ENCODE measurements at places on chromosomes 11 and 22.
A peak's percentile ranks its signal among the peaks of the same experiment; 100 is the strongest.

- DNase-seq: no peak
Measured at GRCh38 chr22:46652081-46652846, 32.1 kb downstream of the GRAMD4 start.

DNA sequence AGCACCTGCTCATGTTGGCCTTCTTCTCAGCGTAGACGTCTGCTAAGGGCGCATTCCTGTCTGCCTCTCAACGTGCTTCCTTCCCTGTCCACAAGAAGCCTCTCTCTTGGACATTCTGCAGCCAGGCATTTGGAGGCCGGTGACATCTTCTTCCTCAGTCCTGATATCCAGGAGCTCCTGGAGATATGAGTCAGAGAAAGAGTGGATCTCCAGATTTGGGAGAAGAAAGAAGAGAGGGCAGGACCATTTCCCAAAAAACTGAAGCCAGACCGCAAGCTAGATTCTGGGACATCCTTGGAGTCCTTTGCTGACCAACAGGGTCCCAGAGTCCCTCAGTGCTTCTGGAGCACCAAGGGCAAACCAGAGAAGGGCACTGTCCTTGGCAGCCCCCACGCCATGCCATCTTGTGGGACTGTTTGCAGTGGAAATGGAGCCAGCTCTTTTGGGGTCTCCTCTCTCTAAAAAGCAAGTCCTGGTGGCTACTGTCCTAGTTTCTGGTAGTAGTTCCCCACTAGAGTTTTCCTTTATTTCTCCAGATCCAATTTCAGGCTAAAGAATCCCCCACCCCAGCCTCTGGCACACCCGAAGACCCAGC, 36.1 kb upstream of the SYT13 start:
- no peak for DNase-seq

DNA sequence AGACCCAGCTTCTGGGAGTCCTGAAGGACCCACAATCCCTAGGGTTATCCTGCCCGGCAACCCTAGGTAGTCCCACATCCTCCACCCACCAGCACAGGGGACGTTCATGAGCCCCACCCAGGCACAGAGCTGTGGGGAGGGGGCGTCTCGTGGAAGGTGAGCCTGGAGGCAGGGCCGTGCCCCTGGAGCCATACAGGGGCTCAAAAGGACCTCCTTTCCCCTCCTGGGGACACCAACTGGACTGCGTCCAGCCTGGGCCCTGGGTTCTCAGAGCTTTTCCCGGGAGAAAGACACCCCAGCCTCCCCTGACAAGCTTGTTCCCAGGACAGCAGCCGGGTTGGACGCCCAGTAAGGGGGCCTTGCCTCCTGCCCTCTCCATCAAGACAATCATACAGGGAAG, 78.4 kb downstream of the BRD1 start:
- DNase-seq: no peak

DNA sequence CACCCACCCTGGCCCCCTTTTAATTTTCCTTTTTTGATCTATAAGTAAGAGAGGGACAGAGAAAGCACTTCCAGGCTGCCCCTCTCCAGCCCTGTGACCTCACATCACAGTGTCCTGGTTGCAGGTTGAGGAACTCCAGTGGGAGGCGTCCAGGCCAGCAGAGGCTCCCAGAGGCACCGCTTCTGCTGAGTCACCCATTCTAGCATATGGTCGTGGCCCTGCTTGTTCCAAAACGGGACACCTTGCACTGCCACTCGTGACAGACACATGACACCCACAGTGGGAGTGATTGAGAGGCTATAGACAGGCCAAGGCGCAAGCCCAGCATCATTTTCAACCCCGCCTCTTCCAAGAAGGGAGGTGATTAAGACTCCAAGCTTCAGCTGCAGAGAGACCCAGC, 16.0 kb upstream of the TMPRSS4 start:
- no peak for DNase-seq

GRCh38 chr22:36324414-36324813, 63.4 kb downstream of the MYH9 start:
- no peak for DNase-seq

GRCh38 chr22:40196628-40197360, 19.1 kb downstream of the TNRC6B start:
- peak; percentile 15 for DNase-seq

DNA sequence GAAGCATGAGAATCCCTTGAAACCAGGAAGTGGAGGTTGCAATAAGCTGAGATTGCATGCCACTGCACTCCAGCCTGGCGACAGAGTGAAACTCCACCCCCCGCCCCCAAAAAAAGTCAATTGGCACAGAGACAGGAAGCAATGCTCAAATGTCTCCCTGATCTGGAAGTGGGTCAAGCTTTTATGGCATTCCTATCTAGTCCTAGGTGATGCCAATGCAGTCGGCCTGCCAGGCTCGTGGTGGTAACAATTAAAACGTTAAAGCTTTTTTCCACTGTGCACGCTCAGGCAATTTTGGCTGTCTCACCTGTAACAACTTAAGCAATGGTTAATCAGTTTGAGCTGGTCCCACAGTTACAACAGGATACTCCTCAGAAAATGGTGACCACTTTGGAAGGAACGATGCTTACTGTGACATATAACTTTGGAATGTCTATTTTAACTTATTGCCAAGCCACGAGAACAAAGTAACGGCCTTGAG, 18.9 kb upstream of the PISD start:
- no peak for DNase-seq

GRCh38 chr11:12721816-12722604, 47.8 kb downstream of the TEAD1 start:
- DNase-seq: no peak

- no peak for DNase-seq
Measured at GRCh38 chr11:42243385-42243784, 783.9 kb upstream of the LRRC4C start.

DNA sequence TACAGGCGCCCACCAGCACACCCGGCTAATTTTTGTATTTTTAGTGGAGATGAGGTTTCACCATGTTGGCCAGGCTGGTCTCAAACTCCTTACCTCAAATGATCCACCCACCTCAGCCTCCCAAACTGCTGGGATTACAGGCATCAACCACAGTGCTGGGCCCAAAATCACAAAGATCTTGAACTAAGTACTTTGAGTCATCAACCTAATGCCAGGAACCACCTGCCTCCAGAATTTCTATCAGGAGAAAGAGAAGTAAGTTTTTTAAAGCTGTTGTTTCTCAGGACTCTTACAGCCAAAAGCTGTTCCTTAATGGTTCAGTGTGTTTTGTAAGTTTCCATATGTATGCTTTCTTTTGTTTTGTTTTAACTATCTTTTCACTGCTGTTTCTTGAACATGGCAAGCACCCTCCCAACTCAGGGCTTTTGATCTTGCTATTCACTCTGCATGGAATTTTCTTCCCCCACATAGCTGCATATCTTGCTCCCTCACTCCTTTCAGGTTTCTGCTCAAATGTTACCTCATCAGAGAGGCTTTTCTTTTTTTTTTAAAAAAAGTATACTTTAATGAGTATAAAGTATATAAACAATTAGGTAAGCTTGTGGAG, 6.0 kb upstream of the PAK1 start:
- no peak for DNase-seq

DNA sequence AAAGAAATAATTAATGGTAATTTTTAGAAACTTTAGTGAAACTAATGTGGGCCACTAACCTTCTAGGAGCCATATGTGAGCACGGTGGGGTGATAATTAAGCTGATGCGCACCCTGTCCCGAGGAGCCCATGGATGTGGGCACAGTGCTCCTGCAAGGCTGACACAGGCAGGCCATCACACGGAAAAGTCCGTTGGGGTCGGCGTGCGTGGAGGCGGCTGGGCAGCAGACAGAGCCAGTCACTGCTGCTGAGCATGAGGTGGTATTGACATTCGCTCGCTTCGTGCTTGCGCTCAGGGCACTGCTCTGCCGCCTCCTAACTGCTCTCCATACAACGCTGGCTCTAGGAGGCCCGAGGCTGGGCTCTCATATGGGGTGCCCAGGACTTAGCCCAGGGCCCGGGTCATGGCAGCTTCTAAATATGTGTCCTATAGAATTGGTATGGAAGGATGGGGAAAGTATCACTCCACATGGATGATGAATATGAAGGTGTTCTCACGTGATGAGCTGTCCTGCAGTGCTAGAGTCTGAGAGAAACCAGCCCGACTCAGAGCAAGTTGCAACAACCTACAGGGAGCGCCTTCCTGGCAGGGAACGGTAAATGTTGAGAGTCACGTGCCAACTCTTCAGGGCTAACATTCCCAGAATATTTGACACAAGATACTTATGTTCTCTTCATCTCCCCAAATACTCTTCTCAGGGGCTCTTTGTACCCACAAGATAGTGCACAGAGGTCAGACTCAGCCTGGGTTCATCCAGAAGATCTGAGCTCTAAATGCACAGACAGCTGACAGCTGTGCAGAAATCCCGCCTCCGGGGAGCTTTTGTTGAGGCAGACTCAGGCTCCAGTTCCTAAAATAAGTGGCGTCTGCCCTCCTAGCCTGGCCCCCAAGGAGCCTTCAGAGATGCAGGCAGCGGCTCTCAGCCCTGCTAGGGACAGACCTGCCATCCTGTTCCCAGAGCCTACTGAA, 50.6 kb upstream of the ARFGAP3 start:
- no peak for DNase-seq

GRCh38 chr11:96279018-96279895, 63.7 kb downstream of the MAML2 start:
- no peak for DNase-seq

DNA sequence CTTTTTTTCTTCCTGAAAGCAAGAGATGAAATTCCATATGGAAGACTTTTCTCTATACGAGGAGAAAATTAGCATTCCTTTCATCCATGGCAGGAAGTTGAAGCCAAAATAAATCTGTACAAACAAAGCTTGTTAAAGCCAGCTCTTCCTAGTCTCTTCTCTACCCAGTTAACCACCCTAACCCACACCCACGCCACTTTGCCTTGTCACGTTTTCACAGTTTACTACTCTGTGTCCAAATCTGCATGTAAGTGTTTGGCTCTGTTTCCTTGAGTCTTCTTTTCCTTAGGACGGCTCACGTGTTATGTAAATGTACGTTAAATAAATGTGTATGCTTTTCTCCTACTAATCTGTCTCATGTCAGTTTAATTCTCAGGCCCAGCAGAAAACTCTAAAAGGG, 7.1 kb upstream of the HMOX1 start:
- no peak for DNase-seq

- no peak for DNase-seq
Measured at GRCh38 chr11:119572481-119573424, 149.8 kb upstream of the THY1 start.

GRCh38 chr11:74739546-74740270, 8.5 kb upstream of the CHRDL2 start:
- DNase-seq: no peak

GRCh38 chr11:130159657-130160497, at the start of gene ST14:
ST14 (plus strand) TSS chr11:130159782; CDS start chr11:130159980, 198 bp downstream.
- no peak for DNase-seq

DNA sequence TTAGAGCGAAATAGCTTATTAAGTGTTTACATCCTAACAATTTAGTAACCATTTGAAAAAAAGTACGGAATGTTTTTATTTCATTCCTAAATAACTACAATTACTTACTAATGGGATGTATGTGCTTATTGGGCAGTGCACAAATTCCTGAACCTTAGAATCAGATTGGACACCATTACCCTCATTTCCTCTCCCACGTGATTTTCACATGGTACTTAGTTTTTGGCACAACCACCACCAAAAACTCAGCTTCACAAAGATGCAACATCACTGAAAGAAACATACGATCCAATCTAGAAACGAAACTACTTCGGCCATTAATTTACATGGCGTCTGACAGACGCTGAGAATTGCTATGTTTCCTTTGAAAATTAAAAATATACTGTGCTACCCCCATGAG, 81.5 kb downstream of the FBXO7 start:
- DNase-seq: no peak

DNA sequence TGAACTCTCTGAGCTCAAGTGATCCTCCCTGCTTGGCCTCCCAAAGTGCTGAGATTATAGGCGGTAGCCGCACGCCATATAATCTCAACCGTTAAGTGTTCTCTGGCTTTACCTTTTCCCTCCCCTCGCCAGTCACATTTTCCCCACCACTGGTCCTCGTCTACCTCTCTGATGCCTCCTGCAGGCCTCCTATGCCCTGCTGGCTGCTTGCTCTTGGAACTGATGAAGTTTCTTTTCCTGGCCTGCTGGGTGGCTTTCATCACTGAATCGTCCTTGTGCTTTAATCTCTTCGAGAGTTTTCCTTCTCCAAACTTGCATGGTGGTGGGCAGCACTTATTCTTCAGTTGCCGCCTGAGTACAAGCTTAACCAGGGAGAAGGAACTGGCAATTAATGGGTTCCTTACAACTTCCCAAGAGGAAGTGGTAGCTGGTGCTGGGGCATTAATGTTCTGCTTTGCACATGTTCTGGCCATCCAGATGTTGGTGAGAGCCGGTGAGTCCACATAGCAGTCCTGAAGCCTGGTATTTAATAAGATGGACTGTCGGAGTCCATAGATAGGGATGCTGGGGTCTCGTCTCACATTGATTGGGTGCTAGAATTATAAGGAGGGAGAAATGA, 1.3 kb downstream of the C22orf31 start:
- no peak for DNase-seq

DNA sequence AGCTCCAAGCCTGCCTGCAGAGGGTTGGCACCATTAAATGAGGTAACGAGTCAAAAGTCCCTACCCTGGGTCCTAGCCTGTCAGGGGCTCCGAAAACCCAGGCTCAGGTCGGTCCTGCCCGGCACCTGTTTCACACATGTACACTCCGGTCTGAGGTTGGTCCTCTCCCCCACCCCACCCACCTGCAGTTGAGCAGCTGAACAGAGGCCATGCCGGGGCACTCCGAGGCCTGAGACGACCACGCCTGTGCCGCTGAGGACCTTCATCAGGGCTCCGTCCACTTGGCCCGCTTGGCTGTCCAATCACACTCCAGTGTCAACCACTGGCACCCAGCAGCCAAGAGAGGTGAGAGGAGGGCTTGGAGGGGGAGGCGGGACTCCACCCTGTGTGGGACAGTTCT, 1.6 kb downstream of the TSSC4 start:
- DNase-seq: no peak

DNA sequence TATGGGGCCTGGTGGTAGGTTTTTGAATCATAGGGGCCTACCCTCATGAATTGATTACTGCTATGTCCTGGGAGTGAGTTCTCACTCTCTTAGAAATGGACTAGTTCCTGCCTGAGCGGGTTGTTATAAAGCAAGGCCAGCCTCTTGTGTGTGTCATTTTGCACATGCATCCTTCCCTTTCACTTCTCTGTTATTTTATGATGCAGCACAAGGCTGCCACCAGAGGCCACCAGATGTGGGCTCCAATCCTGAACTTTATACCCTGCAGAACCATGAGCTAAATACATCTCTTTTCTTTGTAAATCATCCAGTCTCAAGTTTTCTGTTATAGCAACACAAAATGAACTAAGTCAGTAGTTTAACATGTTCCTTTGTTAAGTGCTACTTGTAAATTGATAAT, 251.4 kb downstream of the BLID start:
- DNase-seq: no peak

All from stimulated activated CD8-positive, alpha-beta memory T cell treated with anti-CD3 and anti-CD28 coated beads, Interleukin-4, amount 100 ng/mL, for 4 hours (primary cell).